IPS-NIHi11 (cell line): ENCODE measurements at places on chromosomes 5 and 9.

- DNase-seq = no peak
Measured at GRCh38 chr5:169301986-169302385, 1.0 kb upstream of the SLIT3 start.

DNA sequence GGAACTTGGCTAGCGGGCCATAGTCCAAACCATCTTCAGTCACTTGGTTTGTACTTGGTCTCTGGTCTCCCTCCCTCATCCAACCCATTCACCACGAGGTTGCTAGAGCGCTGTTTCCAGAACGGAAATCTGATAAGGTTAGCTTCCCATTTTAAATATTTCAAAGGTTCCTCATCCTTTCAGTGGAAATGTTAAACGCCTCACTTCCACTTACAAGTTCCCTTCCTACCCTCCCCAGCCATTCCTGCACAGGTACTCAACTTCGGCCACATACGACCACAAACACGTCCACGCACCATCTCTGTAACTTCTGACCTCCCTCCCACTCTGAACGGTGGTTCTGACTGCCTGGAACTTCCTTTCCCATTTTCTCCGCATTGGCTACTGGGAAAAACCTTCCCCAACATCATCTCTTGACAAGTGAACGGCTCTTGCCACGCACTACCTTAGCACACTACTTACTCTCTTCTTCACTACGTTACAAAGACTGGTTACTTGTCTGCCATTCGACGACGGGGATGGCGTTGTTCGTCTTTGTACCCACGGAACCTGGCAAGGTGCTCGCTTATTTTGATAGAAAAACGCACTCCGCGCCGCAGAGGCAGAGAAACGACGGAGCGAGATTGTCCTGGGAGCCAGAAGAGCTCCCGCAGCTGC, 629 bp downstream of the CCNH start:
- peak; percentile 30 for DNase-seq

DNA sequence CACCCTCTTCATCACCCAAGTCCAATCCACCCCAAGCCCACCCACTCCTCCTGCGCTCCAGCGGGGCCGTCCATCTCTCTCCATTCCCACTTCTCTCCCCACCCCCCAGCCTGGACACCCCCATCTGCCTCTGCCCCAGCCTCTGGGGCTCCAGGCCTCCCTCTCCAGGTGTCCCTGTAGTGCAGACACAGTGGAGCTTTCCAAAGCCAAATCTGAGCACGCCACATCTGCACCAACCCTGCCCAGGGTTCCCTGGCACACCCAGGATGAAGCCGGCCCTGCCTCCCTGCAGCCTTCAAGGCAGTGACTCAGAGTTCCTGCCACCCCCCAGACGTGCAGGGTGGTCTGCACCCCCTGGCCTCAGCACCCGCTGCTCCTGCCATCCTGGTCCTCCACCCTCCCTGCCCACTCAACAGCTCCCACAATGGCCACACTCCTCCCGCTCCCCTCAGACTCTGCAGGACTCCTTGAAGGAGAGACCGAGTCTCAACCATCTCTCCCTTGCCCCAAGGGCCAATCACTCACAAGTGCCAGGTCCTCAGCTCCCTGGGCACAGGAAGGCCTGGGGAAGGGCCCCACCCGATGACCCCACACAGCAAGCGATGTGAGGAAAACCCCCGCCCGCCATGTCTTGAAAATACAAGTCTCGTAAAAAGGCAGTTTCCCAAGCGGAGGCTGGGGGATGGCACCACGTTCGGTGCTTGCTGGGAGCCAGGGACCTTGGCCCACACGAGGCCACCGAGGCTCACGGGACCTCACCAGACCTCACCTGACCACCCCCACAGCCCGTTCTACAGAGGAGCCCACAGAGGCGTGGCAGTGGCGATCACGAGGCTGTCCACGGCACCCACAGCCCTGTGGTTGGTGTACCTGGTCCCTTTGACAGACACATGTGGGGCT, 22.2 kb downstream of the VAV2 start:
- no peak for DNase-seq

- no peak for DNase-seq
Measured at GRCh38 chr5:68333649-68334552, 118.3 kb downstream of the PIK3R1 start.

DNA sequence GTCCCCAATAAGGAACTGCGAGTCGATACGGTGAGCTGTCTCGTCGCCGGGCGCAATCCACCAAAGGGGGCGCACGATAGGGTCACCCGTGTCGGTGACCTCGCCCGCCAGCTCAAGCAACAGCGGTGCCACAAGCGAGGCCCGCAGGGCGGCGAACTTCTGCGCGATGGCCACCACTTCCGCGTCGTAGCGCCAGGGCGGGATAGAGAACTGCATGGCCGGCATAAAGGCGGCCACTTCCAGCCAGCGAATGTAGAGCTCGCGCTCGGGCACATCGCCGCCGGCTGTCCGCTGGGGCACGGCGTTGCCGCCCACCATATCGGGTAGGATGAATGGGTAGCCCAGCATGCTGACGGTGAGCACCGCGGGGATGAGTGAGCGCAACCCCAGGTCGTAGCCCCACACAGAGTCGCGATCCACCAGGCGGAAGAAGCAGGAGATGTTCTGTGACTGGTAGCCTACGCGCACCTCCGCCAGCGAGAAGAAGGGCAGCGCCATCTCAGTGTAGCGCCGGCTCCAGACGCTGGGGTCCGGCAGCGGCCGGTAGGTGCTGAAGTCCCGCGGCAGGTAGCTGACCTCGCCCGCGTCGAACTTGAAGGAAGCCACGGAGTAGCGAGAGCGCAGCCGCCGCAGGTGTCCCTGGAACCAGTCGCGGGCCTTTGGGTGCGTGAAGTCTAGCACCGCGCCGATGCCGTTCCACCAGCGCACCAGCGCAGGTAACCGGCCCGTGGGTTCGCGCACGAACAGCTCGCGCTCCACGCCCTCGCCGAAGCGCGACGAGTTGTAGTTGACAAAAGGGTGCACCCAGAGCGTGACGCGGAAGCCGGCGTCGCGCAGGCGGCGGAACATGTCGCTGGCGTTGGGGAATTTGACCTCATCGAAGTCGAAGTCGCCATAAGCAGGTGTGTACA, 5.5 kb downstream of the MYORG start:
- no peak for DNase-seq

GRCh38 chr9:116377179-116377798, 223.7 kb downstream of the PAPPA start:
- no peak for DNase-seq

DNA sequence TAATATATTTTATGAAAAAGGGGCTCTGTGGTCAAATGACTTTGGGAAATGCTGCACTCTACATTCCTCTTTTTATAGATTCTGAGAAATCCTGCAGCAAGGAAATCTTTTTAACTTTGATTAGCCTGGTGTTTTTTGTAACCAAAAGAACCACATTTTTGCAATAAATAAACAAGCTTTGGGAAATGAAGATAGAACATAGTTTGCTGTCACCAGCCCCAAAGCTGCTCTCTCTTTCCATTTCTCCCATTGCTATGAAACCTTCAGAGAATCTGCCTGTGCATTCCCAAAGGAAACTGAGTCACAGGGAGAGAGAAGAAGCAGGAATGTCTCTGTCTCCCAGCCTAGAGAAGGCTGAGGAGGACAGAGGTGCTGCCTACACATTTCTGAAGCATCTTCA, 59.0 kb downstream of the COL15A1 start:
- DNase-seq = no peak

- no peak for DNase-seq
Measured at GRCh38 chr9:81526587-81526986, 162.8 kb downstream of the TLE1 start.

DNA sequence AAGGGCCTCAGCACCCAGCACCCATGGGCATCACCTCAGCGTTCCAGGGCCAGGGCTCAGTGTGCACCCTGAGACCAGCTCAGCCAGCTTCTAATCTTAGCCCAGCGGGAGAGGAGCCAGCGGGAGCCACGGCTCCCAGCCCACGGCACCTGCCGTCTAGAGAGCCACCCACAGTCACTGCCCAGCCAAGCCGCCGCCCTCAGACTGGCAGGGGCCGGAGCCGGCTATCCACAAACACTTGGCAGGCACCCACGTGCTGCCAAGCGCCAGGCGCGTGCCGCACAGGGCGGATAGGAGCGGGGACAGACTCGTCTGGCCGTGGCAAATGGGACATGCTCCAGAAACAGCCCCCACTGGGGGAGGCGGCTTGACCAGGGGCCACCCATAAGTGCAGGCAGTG, 18.6 kb downstream of the BRD3 start:
- DNase-seq = peak; percentile 14

DNA sequence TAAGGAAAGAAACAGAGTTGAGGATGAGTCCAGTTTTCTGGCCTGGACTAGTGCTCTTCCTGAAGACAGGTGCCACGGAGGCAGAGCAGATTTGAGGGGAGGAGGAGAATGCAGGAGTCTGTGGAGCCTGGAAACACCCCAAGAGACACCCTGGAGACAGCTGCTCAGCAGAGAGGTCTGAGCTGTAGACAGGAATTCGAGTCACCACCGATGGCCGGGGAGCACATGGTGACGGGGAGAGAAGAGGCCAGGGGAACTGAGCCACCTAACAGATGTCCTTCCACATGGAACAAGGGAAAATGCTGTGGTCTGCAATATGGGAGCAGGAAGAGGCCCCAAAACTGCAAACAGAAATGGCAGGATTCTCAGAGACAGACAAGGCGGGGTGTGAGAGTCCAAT, 22.9 kb downstream of the CPLX2 start:
- DNase-seq = no peak

DNA sequence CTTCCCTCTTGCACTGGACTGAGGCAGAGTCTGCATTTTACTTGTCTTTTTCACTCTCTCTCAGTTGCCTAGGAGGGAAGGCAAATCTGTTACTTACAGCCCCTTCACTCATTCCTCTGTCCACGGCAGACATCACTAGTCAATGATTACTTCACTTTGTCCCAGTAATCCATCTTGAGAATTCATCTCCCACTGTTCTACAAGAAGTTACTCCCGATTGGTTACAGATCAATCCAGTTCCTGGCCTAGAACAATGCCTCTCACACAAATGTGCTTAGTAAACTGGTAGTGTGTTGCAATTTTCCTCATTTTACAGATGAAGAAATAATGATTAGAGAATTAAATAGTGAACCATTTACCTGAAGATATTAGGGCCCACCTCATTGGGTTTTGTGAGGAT, 49.7 kb upstream of the SPATA31D4 start:
- DNase-seq = no peak

DNA sequence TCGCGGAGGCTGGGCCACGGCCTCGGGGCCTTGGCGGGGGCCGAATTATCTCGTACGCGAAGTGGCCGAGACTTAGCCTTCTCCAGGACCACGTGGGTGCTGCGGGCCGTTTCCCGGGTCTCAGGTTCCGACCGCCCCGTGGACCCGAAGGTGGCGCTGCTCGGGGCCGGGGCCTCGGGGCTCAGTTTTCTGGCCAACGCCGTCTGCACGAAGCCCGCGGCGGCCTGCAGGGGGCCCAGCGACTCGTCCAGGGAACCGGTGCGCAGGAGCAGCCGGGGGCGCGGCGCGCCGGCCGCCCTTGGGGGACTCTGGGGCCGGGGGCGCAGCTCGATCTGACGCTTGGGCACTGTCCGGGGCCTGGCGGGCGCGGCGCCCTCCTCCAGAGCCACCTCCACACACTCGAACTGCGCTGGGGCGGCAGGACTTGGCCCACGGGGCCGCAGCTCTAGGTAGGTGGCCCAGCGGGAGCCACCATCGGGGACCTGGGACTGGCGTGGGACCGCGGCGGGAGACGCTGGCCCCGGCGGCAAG, 716 bp downstream of the PROB1 start:
- DNase-seq = peak; percentile 76

GRCh38 chr9:104872656-104873488, 55.1 kb downstream of the ABCA1 start:
- DNase-seq = no peak

DNA sequence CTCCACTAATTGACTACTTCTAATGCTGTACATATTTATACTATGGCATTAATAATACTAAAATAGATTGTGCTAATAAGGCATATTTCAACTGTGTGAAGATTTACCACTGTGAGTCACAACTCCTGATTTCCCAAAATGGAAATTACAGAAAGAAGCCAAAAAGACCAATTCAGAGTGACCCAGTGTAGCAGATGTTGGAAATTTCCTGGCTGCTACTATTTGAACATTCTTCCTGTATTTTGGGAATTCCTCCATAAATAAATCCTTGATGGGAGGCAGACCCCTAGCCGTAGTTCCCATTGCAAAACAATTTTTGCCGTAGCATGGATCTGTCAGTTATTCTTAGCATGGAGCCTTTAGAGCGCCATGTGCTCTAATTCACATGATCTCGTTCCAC, 11.4 kb upstream of the PRUNE2 start:
- no peak for DNase-seq

GRCh38 chr5:119405419-119405818, 46.9 kb upstream of the HSD17B4 start:
- no peak for DNase-seq

DNA sequence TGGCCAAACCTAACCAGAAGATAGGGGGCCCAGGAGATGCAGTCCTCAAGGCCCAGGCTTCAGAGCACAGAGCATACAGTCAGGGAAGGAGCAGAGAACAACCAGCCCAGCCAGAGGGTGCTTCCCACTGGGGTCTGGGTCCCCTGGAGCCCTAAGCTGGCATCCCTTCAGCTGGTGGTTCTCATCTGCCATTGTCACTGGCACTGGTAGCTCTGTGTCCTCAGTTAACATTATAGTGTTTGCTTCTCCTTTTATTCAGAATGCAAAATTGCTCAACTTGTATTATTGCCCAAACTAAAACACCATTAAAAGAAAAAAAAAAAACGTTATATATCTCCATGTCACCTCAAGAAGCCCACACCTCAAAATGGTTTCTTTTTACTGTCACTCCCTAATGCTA, 219.2 kb downstream of the ENC1 start:
- no peak for DNase-seq

GRCh38 chr5:30831605-30832004, 361.9 kb upstream of the CDH6 start:
- DNase-seq = no peak

DNA sequence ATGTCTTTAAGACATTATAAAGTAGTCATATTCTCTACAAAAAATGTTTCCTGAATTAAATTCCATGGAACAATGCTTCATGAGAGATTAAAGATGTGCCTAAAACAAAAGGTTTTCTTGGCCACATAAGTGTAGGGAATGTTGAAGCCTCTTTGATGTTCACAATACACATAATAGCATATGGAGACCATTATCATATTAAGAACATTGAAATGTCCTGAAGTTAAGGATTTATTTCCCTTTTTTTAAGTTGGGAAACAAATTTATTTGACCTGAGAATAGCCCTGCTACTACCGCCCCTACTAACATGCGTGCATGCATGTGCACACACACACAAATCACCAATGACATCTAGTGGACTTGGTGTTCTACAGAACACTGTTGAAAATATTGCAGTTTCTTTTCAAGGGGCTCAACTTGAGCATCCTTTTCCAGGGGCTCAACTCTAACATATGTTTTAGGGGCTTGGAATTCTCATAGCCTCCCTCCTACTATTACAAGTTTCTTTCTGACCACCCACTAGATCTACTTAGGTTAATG, 124.9 kb upstream of the C6 start:
- DNase-seq = no peak

DNA sequence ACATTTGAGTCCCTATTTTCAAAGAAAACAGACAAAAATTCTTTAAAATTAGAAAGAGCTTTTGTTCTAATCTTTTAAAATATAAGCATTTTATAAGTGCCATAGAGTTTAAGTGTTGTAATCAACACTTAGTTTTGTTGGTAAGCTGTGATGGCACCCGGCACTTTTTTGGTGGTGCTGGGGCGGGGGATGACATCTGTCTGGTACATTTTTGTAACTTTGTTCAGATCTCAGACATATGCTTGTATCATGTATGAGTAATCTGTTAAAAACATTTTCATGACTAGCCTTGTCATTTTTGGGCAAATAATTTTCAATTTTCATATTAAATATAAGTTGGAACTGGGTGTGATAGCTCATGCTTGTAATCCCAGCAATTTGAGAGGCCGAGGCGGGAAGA, 51.7 kb downstream of the UBAP1 start:
- DNase-seq = no peak
